ENCODE measurements at places on chromosomes 7 and 10.

DNA sequence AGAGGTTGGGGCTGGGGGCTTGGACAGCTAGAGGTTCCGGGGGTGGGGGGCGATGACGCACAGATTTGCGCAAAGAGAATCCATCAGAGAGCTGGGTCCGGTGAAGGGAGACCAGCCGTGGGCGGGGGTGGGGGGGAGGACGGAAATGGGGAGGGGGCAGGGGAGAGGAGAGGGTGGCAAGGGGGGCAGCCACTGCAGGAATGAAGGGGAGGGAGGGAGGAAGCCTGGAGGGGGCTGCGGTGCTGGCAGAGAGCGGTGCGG lies 1.2 kb upstream of the VGF start:
- DNase-seq = no peak

- no peak for DNase-seq
These were observed 65.2 kb downstream of the AOAH start for GRCh38 chr7:36659172-36659516.

DNA sequence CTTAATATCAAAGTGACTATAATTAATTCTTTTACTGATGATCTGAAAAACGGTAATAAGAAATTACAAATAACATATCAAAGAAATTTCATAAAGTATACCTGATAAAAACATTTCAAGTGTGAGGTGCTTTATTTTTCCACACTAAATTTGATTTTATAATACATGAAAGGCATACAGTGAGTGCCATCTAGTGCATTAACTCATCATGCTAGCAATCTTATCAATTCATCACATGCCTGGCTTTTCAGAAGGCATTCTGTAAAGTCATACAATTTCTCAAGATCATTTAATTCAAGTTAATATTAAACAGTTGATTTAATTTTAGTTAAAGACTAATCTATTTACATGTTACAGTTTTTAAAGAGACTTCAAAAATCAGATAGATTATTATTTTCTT lies 1020.9 kb downstream of the GATA3 start:
- DNase-seq = no peak

DNA sequence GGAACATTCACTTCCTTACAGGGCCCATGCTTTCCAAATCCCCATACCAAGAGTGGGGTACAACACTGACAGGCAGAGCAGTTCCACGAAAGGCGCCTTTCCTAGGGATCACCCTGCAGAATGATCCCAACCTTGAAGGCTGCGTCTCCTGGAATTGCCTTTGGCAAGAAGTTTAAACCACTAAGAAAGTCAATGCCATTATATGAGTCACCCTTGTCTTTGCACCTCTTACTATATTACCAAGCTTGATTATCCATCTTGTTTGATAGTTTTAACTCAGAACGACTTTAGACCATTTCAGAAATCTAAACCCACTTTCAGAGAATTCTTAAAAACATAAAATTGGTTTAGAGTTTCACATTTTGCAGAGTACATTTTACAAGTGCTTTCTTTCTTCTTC lies 282.1 kb downstream of the ARHGAP12 start:
- DNase-seq = no peak

GRCh38 chr10:127398140-127398970 lies 150.8 kb upstream of the NPS start:
- no peak for DNase-seq

GRCh38 chr10:79098061-79098460 lies 29.3 kb downstream of the ZMIZ1 start:
- DNase-seq = no peak

Data from hematopoietic multipotent progenitor cell treated with erythropoietin and hydrocortisone succinate and interleukin-3 and kit ligand, for 8 days (in vitro differentiated cells).